ENCODE measurements at places on chromosomes 7 and 10.

GRCh38 chr10:79234391-79235315 lies 112.6 kb upstream of the PPIF start:
- no peak for DNase-seq

GRCh38 chr7:78862411-78862900 lies 591.0 kb downstream of the MAGI2 start:
- DNase-seq = no peak

DNA sequence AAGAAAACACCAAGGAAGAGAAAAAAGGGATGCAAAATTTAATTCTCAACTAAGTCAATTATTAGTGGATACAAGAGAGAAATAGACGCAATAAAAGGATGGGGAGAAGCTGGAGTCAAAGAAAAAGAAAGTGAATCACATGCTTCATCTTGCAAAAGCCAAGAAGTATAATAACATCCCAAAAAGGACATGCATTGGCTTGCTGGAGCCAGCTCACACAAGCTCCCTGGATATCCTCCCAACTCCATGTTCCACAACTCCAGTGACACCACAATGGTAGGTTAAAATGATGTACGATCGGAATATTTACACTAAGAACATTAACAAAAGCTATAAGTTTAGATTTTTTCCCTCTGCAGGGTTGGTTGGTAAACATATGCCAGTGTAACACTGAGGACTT lies 72.4 kb downstream of the MACC1 start:
- no peak for DNase-seq

DNA sequence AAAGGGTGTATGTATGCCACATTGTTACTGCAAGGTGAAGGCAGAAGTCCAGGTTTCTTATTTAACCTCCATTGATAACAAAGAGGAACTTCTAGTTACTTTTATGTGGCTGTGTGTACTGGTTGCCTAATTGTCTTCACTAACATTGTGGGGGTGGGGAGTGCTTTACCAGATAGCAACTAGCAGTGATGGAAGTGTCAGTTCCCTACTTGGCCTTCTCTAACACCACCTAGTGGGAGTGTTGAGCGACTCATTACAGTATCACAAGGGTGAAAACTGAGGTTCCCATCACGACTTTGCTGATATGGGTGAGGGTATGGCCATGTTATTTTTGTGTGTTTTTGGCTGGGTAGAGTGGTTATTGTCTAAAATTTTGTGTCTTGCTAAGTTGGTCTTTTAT lies 274.4 kb downstream of the THSD7A start:
- peak; percentile 48 for DNase-seq

DNA sequence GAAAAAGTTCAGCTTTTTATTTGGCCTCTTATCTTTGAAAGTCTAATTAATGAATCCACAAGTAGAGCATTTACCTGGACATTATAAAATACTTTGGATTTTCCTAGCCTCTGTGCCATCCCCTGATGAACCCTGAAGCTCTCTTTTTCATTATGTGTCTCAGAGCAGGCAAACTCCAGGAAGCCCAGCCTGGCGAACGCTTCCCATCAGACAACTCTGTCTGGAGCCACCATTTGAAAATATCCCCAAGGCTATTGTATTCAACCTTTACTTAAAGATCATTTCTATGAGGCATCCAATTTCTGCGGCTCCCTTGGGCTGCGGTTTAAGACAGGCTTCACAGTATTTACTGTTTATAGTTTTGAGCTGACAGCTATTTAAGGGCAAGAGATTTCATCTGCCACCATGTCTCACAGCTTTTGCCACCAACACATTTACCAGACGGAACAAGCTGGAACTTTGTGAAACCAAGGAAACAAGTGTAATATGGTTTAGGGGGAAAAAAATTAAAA lies 257.2 kb upstream of the GLI3 start:
- no peak for DNase-seq

DNA sequence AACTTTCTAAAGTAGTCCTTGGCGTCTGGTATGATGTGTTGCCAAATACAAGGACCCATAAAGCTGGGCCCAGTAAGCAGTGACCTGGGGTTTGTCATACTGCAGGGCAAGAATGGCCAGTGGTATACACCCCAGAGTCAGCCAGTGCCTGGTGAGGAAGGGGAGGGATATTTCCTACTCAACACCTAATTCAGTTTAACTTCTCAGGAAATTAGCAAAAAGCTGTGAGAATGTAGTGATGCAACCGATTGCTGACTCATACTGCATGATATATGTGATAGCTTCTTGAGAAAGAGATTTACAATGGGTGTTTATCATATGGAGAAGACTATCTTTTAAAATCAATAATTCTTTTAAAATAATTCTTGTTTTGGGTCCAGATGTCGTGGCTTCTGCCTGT lies 889.3 kb upstream of the CELF2 start:
- peak; percentile 18 for DNase-seq

GRCh38 chr7:55132890-55133551 lies 114.2 kb downstream of the EGFR start:
- peak; percentile 76 for DNase-seq

DNA sequence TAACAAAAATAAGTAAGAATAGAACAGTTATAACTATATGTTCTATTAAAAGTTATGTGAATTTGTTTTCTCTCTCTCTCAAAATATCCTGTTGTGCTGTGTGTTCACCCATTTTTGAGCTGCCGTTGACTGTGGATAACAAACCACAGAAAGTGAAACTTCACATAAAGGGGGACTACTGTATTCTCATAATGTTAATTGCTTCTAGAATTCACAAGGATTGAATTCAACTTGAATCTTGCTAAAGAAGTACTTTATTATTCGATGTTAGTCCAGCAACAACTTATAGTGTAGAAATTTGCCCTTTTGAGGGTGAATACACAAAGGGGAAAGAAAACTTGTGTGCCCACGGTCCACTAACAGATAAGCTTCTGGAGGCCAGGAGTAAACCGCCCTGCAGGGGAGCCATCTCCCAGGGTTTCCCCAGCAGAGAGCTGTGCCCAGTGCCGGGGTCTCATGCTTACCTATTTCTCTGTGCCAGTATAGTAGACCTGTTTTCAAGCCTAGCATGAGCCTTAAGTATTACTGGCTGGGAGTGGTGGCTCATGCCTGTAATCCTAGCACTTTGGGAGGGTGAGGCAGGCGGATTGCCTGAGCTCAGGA lies 87.1 kb downstream of the KAT6B start:
- no peak for DNase-seq

GRCh38 chr10:983401-983800 lies 4.8 kb upstream of the GTPBP4 start:
- DNase-seq = no peak

- peak; percentile 61 for DNase-seq
Observed at GRCh38 chr10:17026686-17027485, 102.7 kb downstream of the CUBN start.

GRCh38 chr7:47737601-47738000 lies 155.7 kb upstream of the TNS3 start:
- no peak for DNase-seq

Measured in NCI-H460 (cell line).